ENCODE measurements at places on chromosomes 7 and 10.

GRCh38 chr7:2004841-2005725, 227.7 kb downstream of the MAD1L1 start:
- DNase-seq: no peak

DNA sequence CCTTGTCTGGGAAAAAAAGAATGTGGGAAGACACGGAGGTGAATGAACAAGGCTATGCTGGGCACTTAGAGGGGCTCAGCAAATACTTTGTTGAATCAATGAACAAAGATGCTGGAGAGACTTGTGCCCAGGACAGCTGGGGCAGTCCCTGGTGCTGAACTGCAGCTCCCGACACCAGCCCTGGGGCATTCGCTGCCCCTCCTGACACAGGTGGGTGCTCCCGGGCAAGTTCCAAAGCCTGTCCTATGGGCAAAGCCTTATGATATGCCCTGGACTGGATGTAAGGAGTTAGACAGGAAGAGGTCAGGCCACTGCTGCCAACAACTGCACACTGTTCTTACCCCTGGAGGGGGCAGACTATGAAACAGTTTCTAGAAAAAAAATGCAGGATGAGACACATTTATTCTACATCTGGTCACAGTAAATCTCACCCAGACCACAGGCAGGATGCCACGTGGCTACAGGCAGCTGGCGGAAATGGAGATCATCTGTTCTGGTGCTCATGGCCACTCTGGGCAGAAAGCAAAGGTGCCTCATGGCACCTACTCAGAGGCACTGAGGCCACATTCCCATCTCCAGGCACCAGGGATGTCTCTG, 21.9 kb upstream of the FRAT2 start:
- DNase-seq: no peak

DNA sequence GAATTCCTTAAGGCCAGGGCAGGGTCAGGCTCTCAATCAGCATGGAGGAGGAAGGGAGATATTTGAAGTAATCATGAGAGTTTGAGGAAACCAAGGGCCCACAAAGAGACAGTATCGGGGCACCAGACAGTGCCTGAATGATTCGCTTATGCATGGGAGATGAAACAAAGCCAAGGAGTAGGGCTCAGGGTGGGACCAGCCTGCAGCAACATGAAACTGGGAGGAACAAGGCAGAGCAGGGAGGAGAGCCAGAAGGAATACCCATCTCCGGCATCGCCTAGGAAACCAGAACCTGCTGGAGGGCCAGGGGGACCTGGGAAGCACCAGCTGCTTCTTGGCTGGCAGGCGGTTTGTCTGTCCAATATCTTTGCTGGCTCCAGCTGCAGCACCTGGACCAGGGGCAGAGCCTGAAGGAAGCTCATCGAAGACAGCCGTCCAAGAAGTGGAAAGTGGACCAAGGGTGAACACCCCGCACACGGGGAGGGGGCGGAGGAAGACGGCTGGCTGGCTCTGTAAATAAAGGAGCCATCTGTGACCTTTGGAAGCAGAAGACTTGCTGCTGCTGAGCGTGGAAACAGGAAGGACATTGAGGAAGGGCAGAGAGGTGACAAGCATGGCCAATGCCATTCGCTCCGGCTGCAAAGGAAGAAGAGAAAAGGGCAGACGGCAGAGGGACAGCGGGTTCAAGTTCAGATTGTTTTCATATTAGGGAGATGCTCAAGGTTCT, 34.4 kb upstream of the ECHDC3 start:
- DNase-seq: no peak

DNA sequence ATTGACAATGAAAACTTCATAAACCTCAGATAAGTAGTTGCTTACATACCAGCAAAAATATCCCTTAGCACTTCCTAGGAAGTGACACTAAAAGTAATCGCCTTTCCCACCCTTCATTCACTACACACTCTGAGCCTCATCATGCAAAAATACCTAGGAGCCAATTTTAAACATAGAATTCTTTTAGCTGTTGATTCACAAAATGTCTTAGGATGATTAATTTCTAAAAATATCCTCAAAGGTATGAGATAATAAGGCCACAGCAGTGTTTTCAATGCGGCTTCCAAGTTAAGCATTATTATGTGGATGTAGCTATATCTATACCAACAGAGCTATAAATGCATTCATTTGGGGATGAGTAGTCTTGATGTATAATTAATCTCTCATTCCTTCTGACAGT, 13.2 kb downstream of the DNAJC9 start:
- DNase-seq: no peak

DNA sequence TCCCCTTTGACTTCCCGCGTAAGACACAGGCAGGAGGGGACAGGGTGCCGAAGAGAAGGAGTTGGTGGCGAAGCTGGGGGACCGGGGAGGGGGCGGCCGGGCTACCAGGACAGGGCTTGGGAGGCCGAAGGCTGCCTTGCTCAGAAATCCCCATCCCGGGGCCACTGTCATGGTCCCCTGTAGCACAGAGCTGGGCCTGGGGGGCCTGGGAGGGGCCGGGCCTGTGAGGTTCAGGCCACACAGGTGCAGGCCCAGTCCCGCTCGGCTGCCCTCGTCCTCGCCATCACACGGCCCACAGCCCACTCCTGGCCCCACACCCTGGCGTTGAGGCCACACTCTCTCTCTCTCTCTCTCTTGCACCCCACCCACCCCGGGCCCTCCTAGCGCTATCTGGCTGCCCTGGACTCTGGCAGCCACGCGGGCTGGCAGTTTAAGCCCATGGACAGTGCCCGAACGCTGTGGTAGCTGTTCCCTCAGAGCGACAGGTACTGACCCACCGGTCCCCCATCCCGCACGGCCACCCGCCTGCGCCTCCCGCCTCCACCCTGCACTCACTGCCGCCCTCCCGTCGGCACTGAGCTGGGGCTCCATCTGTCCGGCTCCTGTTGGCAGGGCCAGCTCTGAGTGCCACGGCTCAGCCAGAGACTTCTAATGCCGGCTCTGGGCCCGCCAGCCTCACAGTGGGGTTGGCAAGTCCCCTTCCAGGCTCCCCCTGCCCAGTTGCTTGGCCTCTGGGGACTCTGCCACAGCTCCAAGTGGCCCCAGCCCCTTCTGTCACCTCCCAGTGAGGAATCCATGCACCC, 28.0 kb downstream of the TTYH3 start:
- DNase-seq: no peak

- DNase-seq: no peak
These were observed 9.2 kb downstream of the TAS2R60 start for GRCh38 chr7:143452495-143452894.

DNA sequence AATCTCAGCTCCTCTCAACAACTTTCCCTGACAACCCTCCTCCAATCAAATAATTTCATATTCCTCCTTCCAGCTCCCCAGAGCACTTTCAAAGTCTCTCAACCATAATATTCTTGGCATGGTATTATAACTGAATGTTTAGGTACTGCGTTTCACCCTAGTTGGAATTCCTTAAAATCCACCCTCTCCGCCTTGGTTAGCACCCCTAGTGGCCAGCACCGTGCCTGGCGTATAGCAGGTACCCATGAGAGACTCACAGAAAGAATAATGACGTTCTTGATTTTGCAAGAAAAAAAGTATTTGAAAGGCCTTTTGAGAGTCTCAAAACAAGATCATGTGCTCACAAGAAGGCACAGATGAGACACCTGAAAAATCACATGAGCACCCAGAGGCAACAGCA, 50.9 kb downstream of the GLI3 start:
- DNase-seq: no peak

GRCh38 chr10:89207181-89207800, at the start of gene CH25H:
Gene CH25H (minus strand): TSS chr10:89207317. CDS start chr10:89207292, 25 bp downstream.
- DNase-seq: peak; percentile 34

DNA sequence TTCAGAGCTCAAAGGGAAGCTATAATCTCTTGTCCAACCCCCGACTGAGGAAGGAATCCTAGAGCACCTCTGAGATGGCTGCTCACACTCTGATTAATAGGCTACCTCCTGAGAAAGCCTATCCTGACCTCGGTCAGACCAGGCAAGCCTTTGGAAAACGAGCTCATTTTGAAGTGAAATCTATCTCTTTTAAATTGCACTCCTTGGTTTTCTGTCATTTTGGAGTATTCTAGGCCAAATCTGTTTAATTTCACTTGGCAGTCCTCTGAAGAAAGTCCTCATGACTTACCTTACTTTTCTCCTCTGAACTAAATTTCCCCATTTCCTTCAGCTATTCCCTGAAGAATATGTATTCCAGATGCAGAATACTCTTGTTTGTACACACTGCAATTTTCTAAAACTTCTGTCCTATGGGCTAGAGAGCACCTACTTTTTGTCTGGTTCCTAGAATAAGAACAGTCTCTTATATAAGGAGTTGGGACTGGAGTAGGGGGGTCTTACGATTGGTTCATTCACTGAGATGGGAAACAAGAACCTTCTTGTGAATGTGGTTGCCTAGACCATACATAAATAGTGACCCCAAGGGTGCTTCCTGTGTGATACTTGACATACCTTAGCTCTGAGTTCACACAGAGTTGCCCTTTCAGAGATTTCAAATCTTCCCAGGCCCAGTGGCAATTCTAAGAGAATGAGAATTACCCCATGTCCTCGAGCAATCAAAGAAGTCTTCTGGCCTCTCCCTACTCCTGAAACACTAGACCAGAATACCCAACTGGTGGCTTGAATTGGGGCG, 31.9 kb upstream of the HPS1 start:
- no peak for DNase-seq

DNA sequence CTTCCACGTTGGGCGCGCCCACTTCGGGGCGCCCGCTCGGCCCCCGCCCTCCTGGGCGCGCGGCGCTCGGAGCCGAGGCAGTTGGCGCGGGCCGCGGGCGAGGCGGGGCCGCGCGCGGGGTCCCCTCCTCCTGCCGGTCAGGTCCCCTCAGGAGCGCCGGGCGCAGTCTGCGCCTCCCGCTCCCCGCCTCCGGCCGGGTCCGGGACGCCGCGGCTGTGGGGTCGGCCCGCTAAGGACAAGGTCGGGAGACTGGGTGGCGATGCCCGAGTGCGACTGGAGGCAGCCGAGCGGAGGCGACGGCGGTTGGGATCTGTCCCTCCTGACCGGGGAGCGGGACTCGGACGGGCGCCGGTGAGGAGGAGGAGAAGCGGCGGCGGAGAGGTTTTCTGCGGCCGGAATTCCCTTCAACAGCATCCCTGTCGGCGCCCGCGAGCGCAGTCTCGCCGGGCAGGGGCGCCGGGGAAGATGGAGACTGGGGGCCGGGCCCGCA, at the start of gene ATRNL1:
Gene ATRNL1 (plus strand): TSS at position 80 of the 490 bp plus-strand sequence. CDS start 386 bp downstream, at position 466.
- DNase-seq: no peak

- no peak for DNase-seq
These were observed 751 bp upstream of the GTPBP10 start for GRCh38 chr7:90345595-90346335.

DNA sequence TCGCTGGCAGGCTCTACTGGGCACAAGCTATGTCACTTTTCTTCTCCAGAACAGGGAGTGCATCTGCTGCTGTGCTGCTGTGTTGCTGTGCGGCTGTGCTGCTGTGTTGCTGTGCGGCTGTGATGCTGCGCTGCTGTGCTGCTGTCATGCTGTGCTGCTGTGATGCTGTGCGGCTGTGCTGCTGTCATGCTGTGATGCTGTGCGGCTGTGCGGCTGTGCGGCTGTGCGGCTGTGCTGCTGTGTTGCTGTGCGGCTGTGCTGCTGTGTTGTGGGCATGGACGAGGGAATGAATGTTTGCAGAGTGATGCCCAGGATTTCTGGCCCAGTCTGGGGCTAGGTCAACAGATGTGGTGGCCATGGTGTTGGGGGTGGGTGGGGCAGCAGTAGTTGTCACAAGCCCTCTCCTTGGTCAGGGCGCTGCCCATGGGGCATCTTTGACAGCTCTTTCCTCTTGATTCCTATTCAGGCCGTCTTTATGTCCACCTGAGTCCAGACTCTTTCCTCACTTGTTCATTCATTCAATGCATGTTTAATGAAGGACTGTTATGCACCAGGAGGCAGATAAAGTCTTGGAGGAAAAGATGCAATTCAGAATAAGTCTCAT, 55.6 kb downstream of the C10orf120 start:
- no peak for DNase-seq

DNA sequence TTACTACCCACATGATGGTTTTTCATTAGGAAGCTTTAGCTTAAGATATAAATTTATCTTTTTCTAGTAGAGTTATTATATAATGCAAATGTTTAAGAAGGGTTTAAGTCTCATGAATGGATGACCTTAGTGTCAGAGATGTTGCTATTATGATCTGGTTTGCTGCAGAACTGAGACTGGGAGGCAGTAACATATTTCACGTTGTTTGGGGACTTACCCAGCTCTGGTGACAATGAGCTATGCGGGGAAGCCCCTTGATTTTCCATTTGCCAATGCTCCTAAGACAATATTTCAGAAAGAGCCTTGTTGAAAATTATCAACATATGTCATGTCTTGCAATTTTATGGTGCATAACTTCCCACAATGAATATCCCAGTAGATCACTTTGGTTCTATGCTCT, 754.6 kb downstream of the REEP3 start:
- DNase-seq: no peak

GRCh38 chr7:151993977-151994676, 31.3 kb upstream of the GALNT11 start:
- DNase-seq: no peak

DNA sequence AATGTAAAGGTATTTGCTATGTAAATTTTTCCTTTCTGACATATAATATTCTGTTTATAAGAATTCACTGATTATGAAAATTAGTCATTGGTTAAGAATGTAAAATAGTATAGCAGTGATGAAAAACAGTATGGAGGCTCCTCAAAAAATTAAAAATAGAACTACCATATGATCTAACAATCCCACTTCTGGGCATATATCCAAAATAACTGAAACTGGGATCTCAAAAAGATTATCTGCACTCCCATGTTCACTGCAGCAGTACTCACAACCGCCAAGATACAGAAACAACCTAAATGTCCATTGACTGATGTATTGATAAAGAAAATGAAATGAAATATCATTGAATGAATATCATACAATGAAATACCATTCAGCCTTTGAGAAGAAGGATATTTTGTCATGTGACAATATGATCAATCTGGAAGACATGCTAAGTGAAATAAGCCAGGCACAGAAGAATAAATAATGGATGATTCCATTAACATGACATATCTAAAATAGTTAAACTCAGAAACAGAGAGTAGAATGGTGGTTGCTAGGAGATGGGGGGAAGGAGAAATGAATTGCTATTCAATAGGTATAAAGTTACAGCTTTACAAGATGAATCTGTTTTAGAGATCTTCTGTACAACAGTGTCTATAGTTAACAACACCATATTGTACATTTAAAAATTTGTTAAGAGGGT, 14.0 kb downstream of the C10orf88 start:
- no peak for DNase-seq

GRCh38 chr7:40880581-40880980, 745.8 kb downstream of the SUGCT start:
- no peak for DNase-seq

Measured in stimulated activated CD8-positive, alpha-beta memory T cell treated with anti-CD3 and anti-CD28 coated beads, Interleukin-4, amount 100 ng/mL, for 24 hours (primary cell).